ENCODE measurements at places on chromosomes 12 and 14.

DNA sequence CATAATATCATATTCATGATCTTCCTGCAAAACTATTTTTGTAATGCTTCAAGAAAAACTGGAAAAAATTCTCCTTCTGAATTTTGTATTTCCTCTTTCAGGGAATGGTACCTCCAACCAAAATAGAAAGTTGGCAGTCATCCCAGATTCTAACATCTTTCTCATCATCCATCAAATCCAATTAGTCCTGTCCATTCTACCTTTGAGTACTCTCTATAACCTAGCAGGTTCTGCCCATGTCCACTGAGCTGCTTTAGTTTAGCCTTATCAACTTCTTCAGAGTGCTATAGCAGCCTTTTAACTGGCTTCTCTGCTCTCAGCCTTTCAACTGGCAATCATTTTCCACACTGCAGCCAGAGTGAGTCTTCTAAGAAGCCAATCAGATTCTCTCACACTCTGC is 236.2 kb downstream of the AKAP6 start:
- DNase-seq, result no peak

GRCh38 chr12:88953029-88953586 is 372.8 kb upstream of the KITLG start:
- no peak for DNase-seq

DNA sequence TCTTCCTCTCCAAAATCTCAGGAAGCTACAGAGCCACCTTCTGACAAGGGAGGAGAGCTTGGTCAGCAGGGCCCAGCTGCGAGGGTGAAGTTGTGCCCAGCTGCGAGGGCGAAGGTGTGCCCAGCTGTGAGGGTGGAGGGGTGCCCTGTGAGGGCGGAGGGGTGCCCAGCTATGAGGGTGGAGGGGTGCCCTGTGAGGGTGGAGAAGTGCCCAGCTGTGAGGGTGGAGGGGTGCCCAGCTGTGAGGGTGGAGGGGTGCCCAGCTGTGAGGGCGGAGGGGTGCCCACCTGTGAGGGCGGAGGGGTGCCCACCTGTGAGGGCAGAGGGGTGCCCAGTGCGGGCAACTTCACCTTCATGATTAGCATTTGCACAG is 20.4 kb upstream of the TTC7B start:
- no peak for DNase-seq

- DNase-seq, result no peak
Observed at GRCh38 chr14:90695997-90696660, 120.1 kb downstream of the TTC7B start.

DNA sequence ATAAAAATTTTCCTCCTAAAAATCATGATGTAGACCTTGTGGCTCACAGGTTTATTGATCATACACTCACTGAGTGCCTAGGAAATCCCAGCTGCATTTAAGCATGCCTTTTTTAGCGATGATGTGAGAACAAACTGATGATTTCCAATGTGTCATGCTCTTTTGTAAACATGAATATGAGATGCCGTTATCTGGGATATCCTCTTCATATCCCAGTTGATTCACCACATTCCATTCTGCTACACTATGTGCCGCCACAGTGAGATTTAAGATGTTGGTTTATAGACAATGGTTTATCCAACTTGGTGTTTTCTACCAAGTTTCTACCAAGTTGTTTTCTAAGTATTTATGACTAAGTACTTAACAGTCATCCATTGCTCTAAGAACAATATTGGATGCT is 5.2 kb downstream of the OR4E1 start:
- DNase-seq, result no peak

DNA sequence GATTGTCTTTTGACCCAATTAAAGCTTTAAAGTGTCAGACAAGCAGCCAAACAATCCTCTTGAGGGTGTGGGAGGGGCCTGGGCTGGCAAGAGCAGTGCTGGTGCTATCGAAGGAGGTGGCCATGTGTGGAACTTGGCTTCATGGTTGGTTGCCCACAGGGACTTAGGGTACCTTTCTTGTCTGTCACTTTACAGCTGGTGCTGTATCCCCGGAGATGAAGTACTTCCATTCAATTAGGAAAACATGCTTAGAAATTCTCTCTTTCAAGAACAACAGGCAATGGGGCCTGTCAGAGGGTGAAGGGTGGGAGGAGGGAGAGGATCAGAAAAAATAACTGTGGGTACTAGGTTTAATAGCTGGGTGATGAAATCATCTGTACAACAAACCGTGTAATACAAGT is 86.5 kb downstream of the DAAM1 start:
- no peak for DNase-seq

DNA sequence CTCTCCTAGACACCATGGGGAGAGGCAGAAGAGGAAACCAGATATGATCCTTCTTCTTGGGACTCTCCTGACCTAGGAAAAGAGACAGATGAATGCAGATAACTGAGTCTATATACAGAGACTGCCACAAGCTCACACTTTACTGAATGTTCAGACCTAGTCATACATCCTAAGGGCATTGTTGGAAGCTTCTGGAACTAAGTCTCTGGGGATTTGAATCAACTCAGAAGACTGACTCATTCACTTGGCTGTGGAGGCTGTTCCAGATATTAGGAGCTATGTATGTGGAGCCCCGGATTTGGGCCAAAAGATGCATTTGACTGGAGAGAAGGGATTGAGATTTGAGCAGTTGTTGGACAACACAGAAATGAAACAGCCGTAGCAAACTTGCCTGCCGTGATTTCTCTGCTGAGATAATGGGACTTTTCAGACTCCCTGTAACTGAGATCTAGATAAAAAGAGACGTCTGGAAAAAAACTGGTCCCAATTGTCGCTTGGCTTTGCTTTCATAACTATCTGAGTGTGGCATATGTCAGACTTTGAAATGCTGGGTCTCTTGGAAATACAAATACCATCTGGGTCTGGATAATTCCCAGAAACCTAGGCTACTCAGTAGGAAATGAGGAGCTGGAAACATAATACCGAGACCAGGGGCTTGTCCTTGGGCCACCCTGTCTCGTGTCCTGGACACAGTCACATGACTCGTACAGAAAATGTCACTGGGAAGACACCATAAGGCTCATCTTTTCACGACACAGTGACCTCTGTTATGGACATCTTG is 396.8 kb downstream of the NUAK1 start:
- no peak for DNase-seq

Measured in activated CD8-positive, alpha-beta memory T cell treated with anti-CD3 and anti-CD28 coated beads, Interleukin-2, amount 50 U/mL, for 4 hours (primary cell).